NCI-H524 (cell line): ENCODE measurements at places on chromosomes 12 and 14.

- DNase-seq, result no peak
These were observed 191.2 kb upstream of the DIO3 start for GRCh38 chr14:101369916-101370592.

- DNase-seq, result no peak
These were observed 155.1 kb downstream of the KIF21A start for GRCh38 chr12:39287817-39288216.

- no peak for DNase-seq
These were observed 260.7 kb upstream of the NOS1 start for GRCh38 chr12:117622087-117622486.

GRCh38 chr12:15143467-15143866 lies 77.8 kb downstream of the RERG start:
- no peak for DNase-seq

DNA sequence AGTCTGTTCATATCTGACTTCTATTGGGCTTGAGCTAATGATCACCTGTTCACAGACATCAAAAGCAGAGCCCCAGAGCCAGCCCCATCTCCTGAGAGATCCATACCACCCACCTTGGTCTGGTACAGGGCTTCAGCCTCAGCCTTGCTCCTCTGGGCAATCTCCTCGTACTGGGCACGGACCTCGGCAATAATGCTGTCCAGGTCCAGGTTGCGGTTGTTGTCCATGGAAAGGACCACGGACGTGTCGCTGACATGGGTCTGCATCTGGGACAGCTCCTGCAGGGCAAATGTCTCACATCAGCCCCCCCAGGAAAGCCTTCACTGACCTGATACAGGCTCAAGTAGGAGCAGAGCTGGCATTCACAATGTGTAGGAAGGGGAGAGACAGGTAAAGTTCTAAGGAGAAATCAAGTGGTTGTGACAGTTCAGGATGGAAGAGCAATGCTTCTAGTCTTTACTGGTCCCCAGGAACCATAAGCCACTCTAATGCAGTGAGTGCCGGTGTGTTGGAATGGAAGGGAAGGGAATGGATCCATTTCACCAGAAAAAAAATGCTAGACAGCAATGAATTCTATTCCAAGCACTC lies 5.2 kb downstream of the KRT4 start:
- no peak for DNase-seq

DNA sequence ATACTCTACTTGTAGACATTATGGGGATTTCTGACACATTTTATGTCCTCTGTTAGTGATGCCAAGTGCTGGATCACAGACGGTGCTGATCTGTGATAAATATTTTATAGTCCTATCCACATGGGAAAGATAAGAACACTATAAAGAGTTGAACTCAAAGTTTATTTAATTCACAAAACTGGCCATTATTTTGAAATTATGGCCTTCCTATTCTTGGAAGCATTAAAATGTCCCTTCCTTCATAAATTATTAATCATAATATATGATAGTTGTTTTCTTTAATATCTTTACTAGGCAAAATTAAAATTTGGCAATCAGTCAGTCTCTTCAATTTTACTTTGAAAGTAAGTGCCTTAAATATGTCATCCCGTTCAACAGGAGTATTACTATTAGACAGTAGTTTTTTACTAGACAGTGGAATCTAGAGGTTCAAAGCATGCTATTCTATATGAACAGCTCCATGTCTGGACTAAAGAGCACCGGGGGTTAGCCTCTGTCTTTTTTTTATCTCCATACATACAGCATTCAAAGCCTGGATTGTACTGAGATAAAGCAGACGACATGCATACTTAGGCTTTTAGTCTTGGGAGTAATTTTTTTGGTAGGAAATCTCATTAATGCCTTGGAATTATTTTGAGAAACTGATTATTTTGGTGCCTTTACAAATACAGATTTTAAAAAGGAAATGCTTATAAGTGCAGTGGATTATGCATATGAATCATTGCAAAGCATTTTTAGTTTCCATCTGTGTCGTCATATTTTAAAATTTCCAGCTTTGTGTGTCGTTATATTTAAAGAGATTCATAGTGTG lies 306.1 kb upstream of the RGS6 start:
- no peak for DNase-seq

GRCh38 chr12:22299294-22299912 lies 35.1 kb downstream of the ST8SIA1 start:
- DNase-seq, result peak; percentile 4

DNA sequence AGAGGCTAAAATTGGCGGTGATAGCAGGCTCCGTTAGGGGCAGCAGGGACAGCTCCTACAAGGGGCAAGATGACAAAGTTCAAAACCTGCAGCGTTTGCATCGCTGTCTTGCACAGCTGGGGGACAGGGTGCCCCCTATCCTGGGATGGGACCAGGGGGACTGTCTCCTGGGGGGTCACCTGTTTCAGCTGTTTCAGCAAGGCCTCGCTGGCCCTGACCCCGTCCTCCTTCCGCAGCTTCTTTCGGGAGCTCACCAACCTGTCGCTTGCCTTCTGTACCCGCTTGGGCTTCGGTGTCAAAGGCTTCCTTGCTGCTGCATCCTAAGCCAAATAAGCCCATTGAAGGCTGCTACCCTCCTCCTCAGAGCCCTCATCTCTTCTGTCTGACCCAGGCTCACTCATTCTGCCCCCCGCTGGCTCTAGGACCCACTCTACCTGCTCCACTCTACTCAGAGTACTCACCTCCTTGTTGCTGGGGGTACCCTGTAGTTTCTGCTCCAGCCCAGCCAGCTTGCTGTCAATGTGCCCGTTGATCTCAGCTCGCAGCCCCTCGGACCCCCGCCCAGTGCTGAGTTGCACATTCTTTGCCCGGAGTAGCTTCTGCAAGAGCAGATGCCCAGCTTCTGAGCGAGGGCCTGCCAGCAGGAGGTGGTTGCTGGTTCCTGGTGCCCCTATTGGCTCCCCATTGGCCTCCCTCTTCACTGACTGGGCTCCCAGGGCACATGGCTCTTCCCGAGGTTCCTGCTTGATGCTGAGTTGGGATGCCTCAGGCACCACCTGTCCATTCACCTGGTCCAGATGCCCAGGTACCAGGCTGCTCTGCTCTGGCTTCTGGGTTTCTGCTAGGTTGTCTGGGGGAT lies 12.4 kb upstream of the PRKAG1 start:
- no peak for DNase-seq

GRCh38 chr12:13152756-13153155 lies 43.8 kb upstream of the EMP1 start:
- no peak for DNase-seq

- no peak for DNase-seq
These were observed 23.8 kb downstream of the MMP17 start for GRCh38 chr12:131851741-131852550.

- DNase-seq, result peak; percentile 57
These were observed 1.4 kb upstream of the FOXN4 start for GRCh38 chr12:109310247-109311125.

DNA sequence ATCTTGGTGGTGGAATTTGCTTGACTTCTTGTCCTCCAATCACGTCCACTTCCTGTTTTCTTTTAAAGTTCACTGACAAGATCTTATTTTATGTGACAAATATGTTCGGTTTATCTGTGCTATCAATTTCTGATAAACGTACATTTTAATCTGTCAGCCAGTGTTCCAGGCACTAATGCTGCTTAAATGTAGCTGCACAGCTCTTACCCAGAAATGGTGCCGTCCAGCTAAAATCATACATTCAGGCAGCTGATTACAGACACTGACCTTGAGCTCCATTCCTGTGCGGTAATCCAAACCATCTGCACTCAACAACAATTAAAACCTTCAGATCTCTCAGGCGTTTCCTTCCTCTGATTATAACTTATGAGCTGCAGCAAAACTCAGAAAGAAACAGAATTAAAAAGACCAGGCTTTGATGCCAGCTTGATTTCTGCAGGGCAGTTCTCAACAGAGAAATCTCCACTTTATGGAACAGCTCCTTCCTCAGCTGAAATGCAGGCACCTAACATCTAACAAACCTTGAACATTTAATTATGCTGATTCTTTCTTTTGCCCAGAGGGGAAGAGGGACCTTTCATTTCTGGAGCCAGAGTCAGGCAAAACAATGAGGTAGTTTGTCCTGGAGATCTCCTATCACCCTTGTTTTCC lies 26.4 kb upstream of the RASSF3 start:
- DNase-seq, result no peak

DNA sequence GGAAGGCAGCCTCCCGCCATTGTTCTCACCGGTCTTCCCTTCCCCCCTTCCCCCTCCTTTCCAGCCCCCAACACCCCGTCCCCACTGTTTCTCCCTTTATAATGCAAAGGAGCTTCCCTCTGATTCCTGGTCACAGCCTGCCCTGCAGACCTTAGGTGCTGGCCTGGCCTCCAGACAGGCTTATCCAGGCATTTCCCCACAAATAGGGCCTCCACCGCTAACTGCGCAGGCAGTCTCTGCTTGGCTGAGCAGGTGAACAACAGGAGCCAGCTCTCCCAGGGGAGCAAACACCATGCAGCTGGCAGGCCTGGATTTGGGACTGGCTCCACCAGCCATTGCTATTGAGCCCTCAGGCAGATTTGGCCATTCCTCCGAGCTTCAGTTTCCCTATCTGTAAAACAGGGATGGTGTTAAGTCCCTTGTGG lies 46.0 kb downstream of the SMIM41 start:
- DNase-seq, result no peak

- DNase-seq, result no peak
These were observed at the start of gene CLEC2B for GRCh38 chr12:9869307-9870161. Gene CLEC2B (minus strand): TSS chr12:9869354.

DNA sequence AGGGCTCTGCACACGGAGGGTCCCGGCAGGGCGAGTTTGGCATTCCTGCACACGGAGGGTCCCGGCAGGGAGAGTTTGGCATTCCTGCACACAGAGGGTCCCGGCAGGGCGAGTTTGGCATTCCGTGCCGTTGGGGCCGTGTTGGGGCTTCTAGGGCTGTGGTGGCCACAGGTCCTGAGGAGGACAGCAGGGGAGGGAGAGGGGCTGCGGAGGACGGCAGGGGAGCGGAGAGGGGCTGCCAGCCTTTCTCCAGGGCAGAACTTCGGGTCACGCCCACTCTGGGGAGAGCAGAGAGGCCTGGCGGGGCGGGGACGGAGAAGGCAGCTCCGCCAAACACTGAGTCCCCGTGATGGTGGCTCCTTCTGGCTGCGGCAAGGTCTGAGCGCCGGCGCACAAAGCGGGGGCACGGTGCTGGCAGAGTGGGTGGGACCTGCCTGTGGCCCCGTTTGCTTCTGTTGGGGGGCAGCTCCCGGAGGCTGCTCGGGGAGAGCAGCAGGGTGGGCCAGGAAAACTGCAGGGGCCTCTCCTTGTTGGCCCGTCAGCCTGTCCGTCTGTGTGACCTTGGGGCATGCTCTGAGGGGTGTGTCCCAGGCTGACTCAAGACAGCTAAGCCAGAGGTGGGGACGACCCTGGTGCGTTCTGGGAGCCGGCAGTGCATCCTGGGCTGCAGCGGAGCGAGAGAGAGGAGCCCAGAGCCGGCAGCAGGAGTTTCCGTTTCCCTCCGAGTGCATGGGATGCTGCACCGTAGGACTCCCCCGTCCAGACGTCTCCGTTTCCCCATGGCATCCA lies 60.2 kb downstream of the LRCOL1 start:
- DNase-seq, result no peak

GRCh38 chr14:91509083-91509877 lies 830 bp downstream of the PPP4R3A start:
- peak; percentile 56 for DNase-seq

- no peak for DNase-seq
These were observed 848.0 kb upstream of the USP15 start for GRCh38 chr12:61412201-61412600.

- peak; percentile 31 for DNase-seq
These were observed 1.0 kb upstream of the PTMS start for GRCh38 chr12:6765048-6765633.

GRCh38 chr12:132786192-132786591 lies 24.6 kb upstream of the ANKLE2 start:
- DNase-seq, result no peak

DNA sequence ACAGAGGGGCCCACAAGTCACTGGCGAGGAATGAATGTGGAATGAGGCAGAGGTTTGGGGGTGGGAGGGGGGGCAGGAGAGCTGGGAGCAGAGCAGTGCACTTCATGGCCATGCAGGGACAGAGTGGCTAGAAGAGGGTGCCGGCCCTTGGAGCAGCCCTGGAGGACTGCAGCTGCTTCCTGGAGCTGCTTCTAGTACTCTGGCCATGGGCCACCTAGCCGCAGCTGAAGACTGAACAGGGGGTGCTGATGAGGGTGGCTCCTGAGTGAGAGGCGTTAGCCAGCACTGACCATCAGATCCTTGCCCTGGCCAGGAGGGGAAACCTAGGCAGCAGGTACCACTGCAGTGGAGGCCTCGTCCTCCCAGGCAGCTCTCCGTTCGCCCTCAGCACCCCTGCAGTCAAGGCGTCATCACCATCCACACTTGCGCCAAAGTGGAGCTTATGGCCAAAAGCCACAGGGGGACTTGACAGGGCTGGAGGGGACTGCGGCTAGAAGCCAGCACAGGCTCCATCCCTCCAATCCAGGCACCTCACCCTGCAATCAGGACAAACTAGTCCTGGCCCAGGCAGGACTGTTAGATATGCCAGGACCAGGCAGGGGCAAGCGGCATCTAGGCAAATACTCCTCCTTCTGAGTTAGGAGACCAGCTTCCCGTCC lies 16.4 kb downstream of the OTUB2 start:
- DNase-seq, result no peak

DNA sequence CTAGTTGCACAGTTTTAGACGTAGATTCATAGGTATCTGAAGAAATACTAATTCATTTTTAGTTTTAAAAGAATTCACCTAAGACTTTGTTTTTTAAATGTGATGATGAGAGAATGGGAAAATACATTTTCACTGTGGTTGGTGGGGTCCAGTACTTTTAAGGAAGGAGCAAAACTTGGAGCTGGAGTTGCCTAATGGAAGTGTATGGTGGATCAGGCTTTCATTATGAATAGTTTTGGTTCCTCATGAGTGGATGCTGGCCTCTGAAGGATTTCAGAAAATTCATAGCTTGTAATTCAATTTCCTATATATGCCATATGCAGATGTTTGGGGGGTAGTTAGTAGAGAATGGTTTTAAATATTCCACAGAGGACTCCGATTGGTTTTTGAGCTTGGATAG lies 27.1 kb downstream of the STK38L start:
- no peak for DNase-seq

GRCh38 chr12:102543494-102544485 lies 63.4 kb upstream of the IGF1 start:
- no peak for DNase-seq

DNA sequence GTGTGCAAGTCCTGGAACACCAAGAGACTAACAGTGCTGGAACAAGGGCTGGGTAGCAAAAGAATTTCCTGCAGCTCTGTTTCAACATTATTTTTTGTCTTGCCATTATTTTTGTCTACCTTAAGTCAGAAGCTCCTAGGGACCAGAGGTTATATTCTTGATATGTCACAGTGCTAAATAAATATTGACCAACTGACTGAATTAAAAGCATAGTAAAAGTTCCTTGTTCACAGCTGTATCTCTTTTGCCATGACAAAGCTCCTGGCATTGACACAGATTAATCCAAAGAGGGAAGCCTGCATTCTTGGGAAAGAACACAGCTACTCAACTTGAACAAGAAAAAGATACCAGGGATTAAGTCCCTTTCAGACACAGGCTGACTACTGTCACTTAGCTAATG lies 136.5 kb downstream of the SPTSSA start:
- peak; percentile 21 for DNase-seq

- no peak for DNase-seq
These were observed 31.0 kb downstream of the PEBP1 start for GRCh38 chr12:118166946-118167345.

GRCh38 chr12:47811581-47812484 lies 7.9 kb downstream of the HDAC7 start:
- no peak for DNase-seq
